ENCODE measurements at places on chromosomes 4 and X.

DNA sequence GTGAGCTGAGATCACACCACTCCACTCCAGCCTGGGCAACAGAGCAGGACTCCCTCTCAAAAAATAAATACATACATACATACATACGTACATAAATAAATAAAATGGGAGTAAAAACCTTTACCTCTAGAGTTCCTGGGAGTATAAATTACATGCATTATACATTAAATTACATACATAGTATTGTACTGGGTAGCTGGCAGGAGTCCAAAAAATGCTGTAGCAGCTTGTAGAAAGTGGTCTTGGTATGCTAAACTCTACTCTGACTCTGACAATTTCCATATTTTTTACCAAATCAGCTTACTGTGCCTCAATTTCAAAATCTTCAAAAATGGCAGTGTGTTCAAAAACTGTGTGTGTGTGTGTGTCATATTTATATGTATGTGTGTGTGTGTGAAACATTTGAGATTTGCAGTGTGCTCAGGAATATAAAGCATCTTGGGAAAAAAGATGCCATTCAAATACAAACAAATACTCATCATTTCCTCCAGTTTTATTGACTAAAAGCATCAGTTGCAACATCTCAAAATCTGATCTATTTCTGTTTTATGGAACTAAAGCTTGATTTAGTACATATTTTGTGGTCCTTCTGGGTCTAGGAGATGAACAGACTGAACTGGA is 171.7 kb downstream of the SHROOM3 start:
- DNase-seq = no peak

DNA sequence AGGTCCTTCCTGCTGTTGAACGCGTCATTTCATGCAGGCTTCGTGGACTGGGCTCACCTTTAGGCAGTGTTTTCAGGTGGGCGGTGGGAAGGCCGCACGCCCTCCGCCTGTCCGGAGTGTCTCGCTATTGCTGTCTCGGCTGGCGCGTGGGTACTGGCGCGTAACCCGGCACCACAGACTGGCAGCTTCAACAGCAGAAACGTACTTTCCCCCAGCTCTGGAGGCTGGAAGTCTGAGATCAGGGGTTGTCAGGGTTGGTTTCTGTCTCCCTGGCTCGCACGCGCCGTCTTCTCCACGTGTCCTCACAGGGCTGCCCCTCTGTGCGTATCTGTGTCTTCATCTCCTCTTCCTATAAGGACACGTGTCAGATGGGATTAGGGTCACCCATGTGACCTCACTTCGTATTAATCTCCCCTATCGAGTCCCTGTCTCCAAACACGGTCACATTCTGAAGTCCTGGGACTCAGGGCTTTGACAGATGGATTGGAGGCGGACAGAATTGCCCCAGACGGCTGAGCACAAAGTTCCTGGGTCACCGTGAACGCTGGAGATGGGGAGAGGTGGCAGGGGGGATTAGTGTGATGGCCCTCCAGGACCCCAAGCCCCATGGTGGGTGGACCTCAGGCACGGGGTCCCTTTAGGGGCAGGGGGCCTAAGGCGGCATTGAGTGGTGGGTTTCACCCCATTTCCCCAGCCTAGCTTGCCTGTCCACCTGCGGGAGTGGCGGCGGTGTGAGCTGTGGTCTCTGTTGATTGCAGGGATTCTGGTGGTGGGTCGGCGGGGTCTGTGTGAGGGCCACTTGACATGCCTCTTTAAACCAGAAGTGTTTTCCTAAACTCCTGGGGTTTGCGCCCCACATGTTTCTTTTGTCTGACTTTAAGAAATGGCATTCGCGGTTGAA is 83.4 kb upstream of the LRPAP1 start:
- no peak for DNase-seq

DNA sequence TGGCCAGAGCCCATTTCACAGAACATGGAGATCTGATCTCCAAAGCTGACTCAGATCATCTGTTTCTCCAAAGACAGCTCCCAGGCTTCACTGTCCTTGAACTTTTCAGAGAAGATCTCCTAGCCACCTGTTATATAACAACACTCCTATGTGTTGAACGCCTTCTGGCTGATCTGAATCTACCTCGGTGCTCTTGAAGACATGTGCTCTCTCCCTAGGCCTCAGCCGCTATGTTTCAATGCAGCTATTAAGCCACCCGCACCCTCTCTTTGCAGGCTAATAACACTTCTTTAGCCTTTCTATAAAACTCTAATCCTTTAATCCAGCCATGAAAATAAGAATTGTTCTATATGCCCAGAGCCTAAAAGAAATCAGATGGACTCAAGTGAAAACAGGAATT is 34.9 kb downstream of the SEL1L3 start:
- DNase-seq = no peak

GRCh38 chr4:82555276-82555675 is 6.5 kb downstream of the TMEM150C start:
- no peak for DNase-seq

GRCh38 chrX:68424719-68425118 is 8.6 kb downstream of the OPHN1 start:
- DNase-seq = no peak

All from stimulated activated CD8-positive, alpha-beta memory T cell treated with anti-CD3 and anti-CD28 coated beads, Interleukin-12 subunit alpha, Interleukin-12 subunit beta, amount 100 ng/mL, for 4 hours (primary cell).